ENCODE measurements at places on chromosomes 7 and 10. TPM values are rescaled to one million over a fixed set of nuclear protein-coding genes. Genes with fewer than 3 reads are reported as not detected.

Gene TSPAN12
- total RNA-seq: 19.0 TPM

Gene ITGB8
- total RNA-seq: 6.5 TPM

Gene TMEM178B
- not detected for total RNA-seq

Gene CFAP69
- 4.4 TPM for total RNA-seq

Gene SLC26A5
- total RNA-seq: not detected

Gene CYP3A4
- total RNA-seq: not detected

Gene CLDN3
- 0.95 TPM for total RNA-seq

Gene GSTO2
- total RNA-seq: 0.95 TPM

Gene C7orf33
- total RNA-seq: not detected

Gene STRIP2
- 10.0 TPM for total RNA-seq

Gene PAPSS2
- 93.2 TPM for total RNA-seq

Gene DIP2C
- total RNA-seq: 10.7 TPM

Gene ANXA8L1
- not detected for total RNA-seq

Gene GDF2
- total RNA-seq: not detected

Gene ATOH7
- not detected for total RNA-seq

Gene TNRC18
- 65.0 TPM for total RNA-seq

Gene ZNF485
- total RNA-seq: 1.2 TPM

Gene FKBP9
- total RNA-seq: 124 TPM

Gene TYW1B
- total RNA-seq: 2.7 TPM

Gene DPP6
- total RNA-seq: not detected

Gene KLF14
- not detected for total RNA-seq

Gene KCND2
- not detected for total RNA-seq

Gene ENKUR
- total RNA-seq: 0.30 TPM

Gene COL28A1
- not detected for total RNA-seq

Gene SPACDR
- 4.1 TPM for total RNA-seq

Gene MEST
- total RNA-seq: 52.6 TPM

Gene LRIT1
- not detected for total RNA-seq

Gene FRMD4A
- total RNA-seq: 155 TPM

Gene PVRIG
- 0.80 TPM for total RNA-seq

Gene TAC1
- total RNA-seq: not detected

Gene FAM24B
- 8.5 TPM for total RNA-seq

Gene INSYN2A
- total RNA-seq: not detected

Gene MSS51
- 3.5 TPM for total RNA-seq

Gene ARHGEF35
- 0.82 TPM for total RNA-seq

Gene NPSR1
- not detected for total RNA-seq

Gene ASZ1
- not detected for total RNA-seq

Gene GBX1
- total RNA-seq: not detected

Gene INTS15
- total RNA-seq: 35.7 TPM

Gene HELLS
- total RNA-seq: 72.6 TPM

Gene ZWINT
- total RNA-seq: 69.6 TPM

Measured in endothelial cell of umbilical vein (primary cell).